ENCODE measurements at places on chromosomes 4 and X. TPM values are rescaled to one million over a fixed set of nuclear protein-coding genes. Genes with fewer than 3 reads are reported as not detected.

ADH1A gene
- 0.21 TPM for total RNA-seq

- H3K36me3 ChIP-seq: no peaks in the 10 kb centered on the region
- no peak overlapping the region for H3K27ac ChIP-seq
- H3K4me1 ChIP-seq: no peaks in the 10 kb centered on the region
- H3K27me3 ChIP-seq: no peaks in the 10 kb centered on the region
- DNase-seq: peak; percentile 46
Observed at GRCh38 chr4:120829113-120829831, 93.3 kb downstream of the PRDM5 start.

FDCSP gene
- total RNA-seq: not detected

GRCh38 chrX:155068165-155068564 is 2.8 kb downstream of the CMC4 start:
- peaks cover 2% of the 10 kb centered on the region for H3K27me3 ChIP-seq
- H3K4me3 ChIP-seq: no peak overlapping the region
- peaks cover 3% of the 10 kb centered on the region for H3K36me3 ChIP-seq
- peak overlapping the region; percentile 28 for H3K27ac ChIP-seq
- H3K4me1 ChIP-seq: peaks cover 24% of the 10 kb centered on the region
- DNase-seq: peak; percentile 67

CD38 gene
- not detected for total RNA-seq

PABPC5 gene
- not detected for total RNA-seq

GRCh38 chr4:142083264-142083663 is 446.9 kb downstream of the IL15 start:
- no peak overlapping the region for H3K4me3 ChIP-seq
- H3K27me3 ChIP-seq: no peaks in the 10 kb centered on the region
- no peaks in the 10 kb centered on the region for H3K36me3 ChIP-seq
- DNase-seq: no peak

GRCh38 chr4:119493419-119493818 is 135.2 kb downstream of the PDE5A start:
- no peak for DNase-seq
- H3K27me3 ChIP-seq: no peaks in the 10 kb centered on the region
- H3K36me3 ChIP-seq: peaks cover 25% of the 10 kb centered on the region
- no peak overlapping the region for H3K4me3 ChIP-seq
- H3K4me1 ChIP-seq: no peaks in the 10 kb centered on the region

GRCh38 chr4:41656572-41657520 is 91.7 kb downstream of the PHOX2B start:
- H3K4me1 ChIP-seq: peaks cover 12% of the 10 kb centered on the region
- H3K4me3 ChIP-seq: no peak overlapping the region
- DNase-seq: no peak
- H3K27ac ChIP-seq: no peak overlapping the region
- H3K27me3 ChIP-seq: no peaks in the 10 kb centered on the region

DNA sequence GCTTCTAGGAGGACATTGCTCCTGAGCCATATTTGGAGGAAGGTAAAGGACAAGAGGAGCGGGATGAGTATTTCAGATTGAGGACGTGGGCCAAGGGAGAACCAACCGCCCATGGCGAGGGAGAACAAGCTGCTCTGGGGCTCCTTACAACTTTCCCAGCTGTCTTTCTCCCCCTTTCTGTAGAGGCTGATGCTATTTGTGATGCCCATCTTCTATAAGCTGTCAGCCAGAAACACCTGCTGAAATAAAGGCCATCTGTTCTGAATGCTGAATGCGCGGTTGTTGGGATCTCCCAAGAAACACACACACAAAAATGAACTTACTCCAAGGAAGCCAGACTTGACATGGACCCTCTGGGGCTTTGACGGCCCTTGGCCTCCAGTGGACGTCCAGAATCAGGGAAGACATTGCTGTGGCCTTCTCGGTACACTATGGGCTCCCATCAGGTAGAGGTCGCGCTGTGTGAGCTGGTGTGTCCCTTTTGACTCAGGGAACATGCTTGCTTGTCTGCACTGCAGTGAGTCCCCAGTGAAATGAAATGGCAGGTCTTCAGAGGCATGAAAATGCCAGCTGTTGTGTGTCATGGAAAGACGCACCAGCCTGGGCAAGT is 30.9 kb downstream of the RWDD4 start:
- peaks cover 7% of the 10 kb centered on the region for H3K4me1 ChIP-seq
- no peaks in the 10 kb centered on the region for H3K27me3 ChIP-seq
- no peak overlapping the region for H3K27ac ChIP-seq
- H3K4me3 ChIP-seq: no peak overlapping the region

AGTR2 gene
- not detected for total RNA-seq

GRCh38 chr4:177041356-177041755 is 248.6 kb upstream of the VEGFC start:
- H3K36me3 ChIP-seq: no peaks in the 10 kb centered on the region
- H3K27ac ChIP-seq: no peak overlapping the region
- no peaks in the 10 kb centered on the region for H3K27me3 ChIP-seq
- no peak overlapping the region for H3K4me3 ChIP-seq
- DNase-seq: no peak

MAGT1 gene
- 60.2 TPM for total RNA-seq

GRCh38 chr4:153439831-153440230 is 26.3 kb upstream of the TMEM131L start:
- no peak overlapping the region for H3K27ac ChIP-seq
- no peak overlapping the region for H3K4me3 ChIP-seq
- peaks cover 6% of the 10 kb centered on the region for H3K36me3 ChIP-seq
- no peaks in the 10 kb centered on the region for H3K27me3 ChIP-seq
- H3K4me1 ChIP-seq: no peaks in the 10 kb centered on the region
- DNase-seq: no peak

FAT1 gene
- total RNA-seq: 132 TPM

ZCCHC18 gene
- not detected for total RNA-seq

DNA sequence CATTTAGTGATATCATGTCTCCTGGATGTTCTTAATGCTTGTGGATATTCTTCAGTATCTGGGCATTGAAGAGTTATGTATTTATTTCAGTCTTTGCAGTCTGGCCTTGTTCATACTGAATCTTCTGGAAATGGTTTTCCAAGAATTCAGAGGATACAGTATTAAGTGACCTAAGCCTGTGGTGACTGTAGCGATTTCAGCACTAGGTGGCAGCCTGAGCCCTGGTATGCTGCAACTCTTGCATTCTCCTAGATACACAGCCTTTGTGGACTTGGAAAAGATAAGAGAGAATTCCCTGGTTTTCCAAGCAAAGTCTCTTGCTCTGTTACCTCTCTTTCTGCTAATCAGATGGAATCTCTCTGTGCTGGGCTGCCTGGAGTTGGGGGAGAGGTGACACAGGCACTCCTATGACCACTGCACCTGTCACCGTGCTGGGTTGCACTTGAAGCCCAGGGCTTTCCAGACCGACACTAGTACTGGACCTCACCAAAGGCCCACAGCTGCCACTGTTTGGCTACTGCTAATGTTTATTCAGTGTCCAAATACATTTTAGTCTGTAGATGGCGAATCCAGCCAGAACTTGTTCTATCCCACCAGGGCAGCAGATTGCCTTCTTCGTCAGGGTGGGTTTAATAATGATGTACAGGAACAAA is 19.3 kb upstream of the SPIN2A start:
- no peak overlapping the region for H3K4me3 ChIP-seq
- peaks cover 18% of the 10 kb centered on the region for H3K27me3 ChIP-seq
- DNase-seq: peak; percentile 51
- H3K4me1 ChIP-seq: no peaks in the 10 kb centered on the region
- no peaks in the 10 kb centered on the region for H3K36me3 ChIP-seq
- no peak overlapping the region for H3K27ac ChIP-seq

- no peak overlapping the region for H3K27ac ChIP-seq
- no peaks in the 10 kb centered on the region for H3K4me1 ChIP-seq
- no peak for DNase-seq
- no peaks in the 10 kb centered on the region for H3K27me3 ChIP-seq
Observed at GRCh38 chr4:95107004-95107403, 349.2 kb downstream of the BMPR1B start.

DNA sequence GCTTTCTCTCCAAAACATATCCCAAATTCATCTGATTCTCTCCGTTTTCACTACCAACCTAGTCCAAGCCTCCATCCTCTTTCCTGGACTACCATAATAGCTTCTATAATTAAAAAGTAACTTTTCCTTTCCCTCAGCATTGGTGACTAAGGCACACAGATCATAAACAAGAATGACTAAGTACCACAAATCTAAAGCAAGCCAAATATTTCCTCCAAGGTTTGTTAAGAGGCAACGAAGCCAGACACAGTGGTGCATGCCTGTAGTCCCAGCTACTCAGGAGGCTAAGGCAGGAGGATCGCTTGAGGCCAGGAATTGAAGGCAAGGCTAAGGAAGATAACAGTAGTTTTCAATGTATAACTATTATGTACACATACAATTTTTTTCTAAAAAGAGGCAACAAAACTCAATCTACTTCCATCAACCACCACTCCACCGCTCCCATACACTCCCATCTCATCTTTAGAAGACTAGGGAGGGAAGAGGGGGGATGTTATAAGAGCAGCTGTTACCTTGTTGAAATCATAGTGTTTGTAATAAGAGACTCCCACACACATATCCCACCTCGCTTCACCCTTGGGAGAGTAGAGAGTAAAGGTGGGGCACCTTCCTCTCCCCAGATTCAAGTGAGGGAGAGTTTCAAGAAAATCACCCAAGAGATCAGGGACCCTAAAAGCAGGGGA is 4.2 kb upstream of the JCHAIN start:
- H3K27ac ChIP-seq: peak overlapping the region; percentile 2
- no peaks in the 10 kb centered on the region for H3K4me1 ChIP-seq
- peaks cover 12% of the 10 kb centered on the region for H3K27me3 ChIP-seq
- no peaks in the 10 kb centered on the region for H3K36me3 ChIP-seq
- H3K4me3 ChIP-seq: no peak overlapping the region
